ENCODE measurements at places on chromosomes 7 and 10.

- no peak for DNase-seq
Measured at GRCh38 chr10:74047871-74048270, 50.0 kb downstream of the VCL start.

- DNase-seq, result no peak
Measured at GRCh38 chr10:52514481-52514880, 200.4 kb downstream of the DKK1 start.

DNA sequence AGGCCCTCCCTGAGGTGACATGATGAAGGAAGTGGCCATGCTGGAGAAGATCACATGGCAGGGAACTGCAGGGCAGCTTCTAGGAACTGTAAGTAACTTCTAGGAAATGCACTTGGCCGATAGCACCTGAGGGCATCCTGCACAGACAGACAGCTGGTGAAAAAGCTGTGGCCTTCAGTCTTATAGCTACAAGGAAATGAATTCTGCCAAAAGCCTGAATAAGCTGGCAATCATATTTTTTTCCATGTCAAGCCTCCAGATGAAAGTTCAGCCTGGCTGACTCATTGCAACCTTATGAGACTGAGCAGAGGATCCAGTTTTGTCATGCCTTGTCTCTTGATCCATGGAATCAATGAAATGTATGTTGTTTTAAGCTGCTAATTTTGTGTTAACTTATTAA, 91.1 kb upstream of the CACNA2D1 start:
- DNase-seq, result no peak

GRCh38 chr7:77825131-77825530, 26.6 kb downstream of the PHTF2 start:
- DNase-seq, result no peak

GRCh38 chr7:144713850-144714249, 122.0 kb downstream of the TPK1 start:
- no peak for DNase-seq

DNA sequence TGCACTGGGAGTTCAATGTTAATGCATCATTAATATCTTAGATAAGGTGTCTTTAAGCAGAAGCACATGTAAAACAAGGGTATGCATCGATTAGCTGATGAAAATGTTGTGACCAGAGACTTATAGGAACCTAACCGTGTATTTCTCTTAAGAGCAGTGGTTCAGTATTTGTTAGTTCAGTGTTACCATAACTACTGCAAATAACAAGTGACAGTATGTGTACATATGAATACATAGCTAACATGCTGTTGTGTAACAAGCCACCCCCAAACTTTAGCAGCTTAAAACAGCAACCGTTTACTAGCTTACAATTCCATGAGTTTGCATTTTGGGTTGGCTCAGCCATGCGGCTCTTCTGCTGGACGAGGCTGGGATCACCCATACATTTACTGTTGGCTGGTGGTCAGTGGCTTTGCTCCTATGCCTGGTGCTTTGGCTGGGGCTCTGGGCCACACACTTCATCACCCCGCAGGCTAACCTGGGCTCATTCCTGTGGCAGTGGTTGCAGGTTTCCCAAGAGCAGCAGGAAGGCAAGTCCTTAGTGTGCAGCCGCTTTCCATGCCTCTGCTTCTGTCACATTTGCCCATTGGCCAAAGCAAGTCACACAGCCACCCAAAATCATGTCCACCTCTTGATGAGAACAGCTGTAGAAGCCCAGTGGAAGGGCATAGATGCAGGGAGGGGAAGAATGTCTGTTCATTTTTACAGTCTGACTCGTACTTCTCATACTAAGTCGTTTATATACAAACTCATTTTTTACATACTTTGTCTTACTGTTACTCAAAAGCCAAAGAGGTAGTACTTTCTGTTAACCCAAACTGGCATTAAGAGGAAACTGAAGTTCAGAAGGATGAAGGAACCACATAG, 103.3 kb upstream of the GATA3 start:
- no peak for DNase-seq

- no peak for DNase-seq
Measured at GRCh38 chr7:96691702-96692101, 17.9 kb downstream of the SEM1 start.

DNA sequence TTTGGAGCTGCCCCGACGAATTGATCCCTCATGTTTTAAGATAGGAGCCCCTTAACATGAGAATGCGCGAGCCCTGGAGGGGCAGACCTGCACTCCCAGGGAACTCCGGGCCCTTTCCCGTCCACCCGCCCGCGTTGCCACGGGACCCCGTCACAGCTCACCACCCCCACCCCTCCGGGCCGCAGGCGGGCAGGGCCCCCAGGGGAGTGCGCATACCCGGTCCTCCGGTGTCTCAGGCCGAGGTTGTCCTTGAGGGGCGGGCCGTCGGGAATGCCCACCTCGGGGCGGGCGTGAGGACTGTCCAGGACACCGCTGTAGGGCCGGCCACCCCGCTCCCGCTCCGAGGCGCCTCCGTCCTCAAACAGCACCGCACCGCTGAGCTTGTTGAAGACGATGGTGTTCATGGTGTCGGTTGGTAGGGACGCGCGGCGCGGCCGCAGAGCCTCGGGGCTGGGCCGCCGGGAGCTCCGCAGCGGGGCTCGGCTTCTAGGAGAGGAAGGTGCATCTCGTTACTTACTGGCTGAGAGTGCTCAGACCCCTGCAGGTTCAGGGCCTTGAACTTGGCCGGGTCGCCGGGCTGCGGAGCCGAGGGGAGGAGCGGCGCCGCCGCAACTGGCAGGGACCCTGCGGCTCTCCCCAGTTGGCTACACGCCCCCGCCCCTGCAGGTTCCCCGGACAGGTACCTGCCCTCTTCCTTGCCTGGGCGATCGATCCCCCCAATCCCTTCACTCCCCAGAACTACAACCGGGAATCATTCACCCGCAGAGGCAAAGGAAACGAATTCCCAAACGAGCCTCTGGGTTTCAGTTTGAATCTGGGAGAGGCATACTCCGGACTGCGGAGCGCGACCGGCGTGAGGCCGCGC, 2.4 kb downstream of the MKX start:
- peak; percentile 70 for DNase-seq

- no peak for DNase-seq
Measured at GRCh38 chr10:113162960-113163359, 212.9 kb downstream of the TCF7L2 start.

- DNase-seq, result no peak
Measured at GRCh38 chr10:60906411-60906810, 37.6 kb downstream of the RHOBTB1 start.

DNA sequence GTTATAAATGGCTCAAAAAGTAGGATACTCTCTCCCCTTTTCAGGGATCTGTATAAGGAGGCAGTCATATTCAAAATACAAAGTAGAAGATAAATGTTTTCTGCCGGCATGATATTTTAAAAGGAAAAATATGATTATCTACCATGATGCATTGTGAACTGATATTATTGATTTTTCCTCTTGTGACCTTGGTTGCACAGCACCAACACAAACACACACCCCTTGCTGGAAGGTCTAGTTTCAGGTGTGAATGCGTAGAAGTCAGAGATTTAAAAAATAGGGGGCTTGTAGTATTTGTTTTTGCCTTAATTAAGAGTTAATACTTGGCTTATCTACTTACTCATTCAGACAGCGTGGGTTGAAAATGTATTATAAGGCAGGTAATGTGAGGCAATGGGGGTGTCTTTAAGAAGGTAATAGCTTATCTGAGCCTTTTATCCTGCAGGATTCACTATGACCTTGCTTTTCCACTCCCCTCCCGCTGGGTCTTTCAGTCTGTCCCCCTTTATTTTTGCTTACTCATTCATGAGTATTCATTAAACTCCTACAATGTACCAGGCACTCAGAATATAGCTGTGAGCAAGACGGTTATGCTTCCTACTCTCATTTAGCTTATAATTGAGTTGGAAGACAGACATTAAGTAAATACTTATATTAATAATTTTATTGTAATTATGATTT, 390.6 kb downstream of the SDK1 start:
- DNase-seq, result no peak

GRCh38 chr7:5649641-5650040, 131.8 kb downstream of the RNF216 start:
- DNase-seq, result no peak

Measured in activated T-cell treated with anti-CD3 and anti-CD28 coated beads, Interleukin-2, amount 50 U/mL, for 48 hours (primary cell).